Right atrium auricular region (tissue), 2 donors: ENCODE measurements at places on chromosomes 13 and 19.

- DNase-seq = no peak
- no peaks in the 10 kb centered on the region for H3K4me1 ChIP-seq
- H3K4me3 ChIP-seq = no peak overlapping the region
- H3K27ac ChIP-seq = no peak overlapping the region
Observed at GRCh38 chr19:19447536-19448237, 42.2 kb downstream of the GATAD2A start.

GRCh38 chr19:6378041-6378440 is 2.3 kb upstream of the PSPN start:
- no peak overlapping the region for H3K4me3 ChIP-seq
- H3K27me3 ChIP-seq = no peaks in the 10 kb centered on the region
- H3K4me1 ChIP-seq = peaks cover 9% of the 10 kb centered on the region
- no peak for DNase-seq

DNA sequence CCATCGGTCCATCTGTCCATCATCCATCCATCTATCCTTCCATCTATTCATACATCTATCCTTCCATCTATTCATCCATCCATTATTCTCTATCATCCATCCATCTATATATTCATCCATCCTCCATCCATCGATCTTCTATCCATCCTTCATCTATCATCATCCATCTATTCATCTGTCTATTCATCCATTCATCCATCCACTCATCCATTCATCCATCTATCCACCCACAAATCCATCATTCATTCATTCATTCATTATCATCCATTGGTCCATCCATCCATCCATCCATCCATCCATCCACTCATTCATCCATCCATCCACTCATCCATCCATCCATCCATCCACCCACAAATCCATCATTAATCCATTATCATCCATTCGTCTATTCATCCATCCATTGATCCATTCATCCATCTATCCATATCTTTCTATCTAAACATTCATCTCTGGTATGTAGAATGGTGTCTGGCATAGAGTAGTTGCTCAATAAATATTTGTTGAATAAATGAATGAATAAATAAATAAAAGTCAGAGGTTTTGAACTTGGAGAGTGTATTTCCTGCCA is 36.6 kb downstream of the ZNF536 start:
- no peak overlapping the region for H3K4me3 ChIP-seq
- no peaks in the 10 kb centered on the region for H3K4me1 ChIP-seq
- no peaks in the 10 kb centered on the region for H3K27me3 ChIP-seq
- DNase-seq = no peak
- no peak overlapping the region for H3K27ac ChIP-seq

- DNase-seq = no peak
- H3K4me1 ChIP-seq = no peaks in the 10 kb centered on the region
- H3K27me3 ChIP-seq = no peaks in the 10 kb centered on the region
- no peak overlapping the region for H3K27ac ChIP-seq
- H3K4me3 ChIP-seq = peak overlapping the region; percentile 55
Observed at GRCh38 chr13:45310341-45311131, 30.4 kb downstream of the TPT1 start.

DNA sequence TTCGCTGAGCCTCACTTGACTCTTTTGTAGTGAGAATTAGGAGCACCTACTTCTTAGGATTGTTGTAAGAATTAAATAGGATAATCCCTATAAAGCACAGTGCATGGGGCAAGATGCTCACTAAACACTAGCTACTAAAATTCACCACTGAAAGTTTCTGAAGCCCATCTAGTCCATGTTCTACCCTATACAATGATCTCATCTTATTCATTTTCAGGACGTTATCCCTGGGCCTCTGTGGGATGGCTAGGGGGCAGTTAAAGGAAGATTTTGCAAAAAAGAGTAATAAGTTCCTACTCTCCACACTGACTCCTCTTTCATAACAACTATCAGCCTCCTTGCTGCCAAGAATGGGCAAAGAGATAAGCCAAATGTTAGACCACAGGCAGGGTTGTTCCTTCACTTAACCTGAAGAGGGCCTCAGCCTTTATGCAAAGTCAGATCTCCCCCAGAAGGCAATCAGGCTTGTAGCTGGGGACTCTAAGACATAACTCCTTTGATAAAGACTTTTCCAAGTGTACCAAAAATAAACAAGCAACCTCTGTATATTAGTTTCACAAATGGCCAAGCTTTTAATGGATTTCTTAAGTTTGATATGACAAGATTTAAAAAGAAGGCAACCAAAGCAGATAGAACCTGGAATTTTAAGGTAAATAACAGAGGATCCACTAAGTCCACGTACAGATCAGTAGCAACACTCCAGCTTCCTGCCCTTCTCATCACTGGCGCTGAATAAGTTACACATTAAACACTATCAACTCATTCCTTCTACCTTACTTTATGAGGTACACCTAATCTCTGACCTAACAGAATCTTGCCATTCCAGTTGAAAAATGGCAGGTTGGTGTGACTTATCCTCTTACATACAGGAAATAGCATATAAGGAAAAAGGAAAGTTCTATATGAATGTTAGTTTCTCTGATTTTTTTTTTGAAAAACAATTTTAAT is 44.4 kb downstream of the ELF1 start:
- no peak for DNase-seq
- H3K36me3 ChIP-seq = no peaks in the 10 kb centered on the region
- H3K27ac ChIP-seq = no peak overlapping the region
- H3K4me3 ChIP-seq = no peak overlapping the region
- H3K4me1 ChIP-seq = peaks cover 75% of the 10 kb centered on the region
- no peaks in the 10 kb centered on the region for H3K27me3 ChIP-seq

DNA sequence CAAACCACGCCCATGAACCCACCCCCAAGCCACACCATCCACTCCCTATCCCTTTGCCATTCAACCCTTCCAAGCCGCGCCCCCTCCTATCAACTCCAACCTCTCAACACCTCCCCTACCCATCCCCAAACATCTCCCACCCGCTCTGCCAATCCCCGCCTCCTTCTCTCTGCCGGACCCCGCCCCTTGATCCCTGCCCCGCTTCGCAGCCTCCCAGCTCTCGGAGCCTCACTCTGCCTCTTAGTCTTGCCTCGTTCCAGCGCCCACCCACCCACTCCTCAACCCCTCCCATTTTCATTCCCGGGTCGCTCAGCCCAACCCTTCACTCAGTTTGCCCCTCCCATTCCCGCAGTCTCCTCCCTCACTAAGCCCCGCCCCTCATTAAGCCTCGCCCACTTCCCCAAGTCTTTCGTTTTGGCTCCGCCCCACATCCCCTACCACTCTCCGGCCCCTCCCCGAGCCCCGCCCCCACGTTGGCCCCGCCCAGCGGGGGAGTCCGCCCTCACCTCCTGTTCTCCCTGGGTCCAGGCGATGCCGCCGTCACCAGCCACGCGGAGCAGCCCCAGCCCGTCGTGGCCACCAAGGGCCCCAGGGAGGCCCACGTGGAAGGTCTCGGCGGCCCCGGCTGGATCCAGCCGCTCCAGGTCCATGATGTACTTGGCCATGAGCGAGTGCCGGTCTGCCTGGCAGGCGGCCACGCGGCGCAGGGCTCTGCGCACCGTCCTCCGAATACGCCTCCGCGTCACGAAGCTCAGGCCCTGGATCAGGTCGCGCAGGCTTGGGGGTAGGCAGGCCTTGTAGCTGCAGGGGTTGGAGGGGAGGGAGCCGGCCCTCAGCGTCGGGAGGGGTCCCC is 5.7 kb downstream of the JAK3 start:
- H3K4me3 ChIP-seq = peak overlapping the region; percentile 23
- H3K27ac ChIP-seq = no peak overlapping the region
- no peaks in the 10 kb centered on the region for H3K27me3 ChIP-seq
- DNase-seq = peak; percentile 75
- no peaks in the 10 kb centered on the region for H3K4me1 ChIP-seq

GRCh38 chr13:102191951-102192502 is 209.8 kb downstream of the FGF14 start:
- no peaks in the 10 kb centered on the region for H3K27me3 ChIP-seq
- no peaks in the 10 kb centered on the region for H3K4me1 ChIP-seq
- DNase-seq = no peak
- no peak overlapping the region for H3K27ac ChIP-seq
- H3K36me3 ChIP-seq = no peaks in the 10 kb centered on the region

DNA sequence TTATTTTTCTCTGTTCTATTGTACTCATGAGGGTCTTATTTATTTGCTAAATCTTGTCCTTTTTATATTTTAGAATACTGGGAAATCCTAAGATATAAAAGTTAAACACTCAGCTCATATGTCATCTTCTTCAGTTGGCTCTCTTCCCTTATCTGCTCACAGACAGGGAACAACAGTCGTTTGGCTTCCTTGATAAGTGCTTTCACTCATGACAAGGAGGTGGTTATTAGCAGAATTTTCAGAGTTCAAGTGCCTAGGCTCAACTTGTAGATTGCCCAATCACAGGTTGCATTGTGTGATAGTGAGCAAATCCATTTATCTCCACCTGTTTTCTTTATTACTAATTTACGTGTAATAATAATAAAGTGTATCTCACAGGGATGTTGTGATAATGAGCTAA is 620.3 kb upstream of the PCDH20 start:
- no peak overlapping the region for H3K4me3 ChIP-seq
- no peaks in the 10 kb centered on the region for H3K4me1 ChIP-seq
- no peak for DNase-seq

GRCh38 chr13:79289571-79289970 is 116.5 kb downstream of the RBM26 start:
- no peaks in the 10 kb centered on the region for H3K36me3 ChIP-seq
- H3K4me1 ChIP-seq = no peaks in the 10 kb centered on the region
- H3K27me3 ChIP-seq = no peaks in the 10 kb centered on the region
- no peak overlapping the region for H3K27ac ChIP-seq
